Ovary (tissue), 10 donors: ENCODE measurements at places on chromosomes 3 and 15.

GRCh38 chr3:14019459-14019858 lies 105.2 kb downstream of the CHCHD4 start:
- DNase-seq: no peak
- no peaks in the 10 kb centered on the region for H3K4me1 ChIP-seq
- H3K27me3 ChIP-seq: no peaks in the 10 kb centered on the region
- no peaks in the 10 kb centered on the region for H3K36me3 ChIP-seq
- H3K4me3 ChIP-seq: no peak overlapping the region

DNA sequence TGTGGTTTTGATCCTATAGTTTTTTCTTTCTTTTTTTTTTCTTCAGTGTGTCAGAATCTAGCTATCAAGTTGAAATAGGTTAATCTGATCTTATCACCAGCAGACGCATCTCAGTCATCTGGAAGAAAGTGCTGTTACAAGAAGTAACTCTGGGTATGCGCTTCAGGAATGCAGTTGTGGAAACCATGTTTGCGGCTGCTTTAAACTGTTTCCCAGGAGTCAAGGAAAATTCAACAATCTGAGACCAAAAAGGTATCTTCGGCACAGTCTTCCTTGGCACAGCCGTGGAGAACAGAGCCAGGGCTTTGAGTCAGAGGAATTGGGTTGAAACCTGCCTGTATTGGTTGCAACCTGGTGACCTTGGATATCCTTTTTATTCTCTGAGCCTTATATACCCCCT lies 59.9 kb downstream of the CD47 start:
- no peaks in the 10 kb centered on the region for H3K27me3 ChIP-seq
- no peak for DNase-seq
- no peaks in the 10 kb centered on the region for H3K4me1 ChIP-seq
- H3K27ac ChIP-seq: no peak overlapping the region
- no peak overlapping the region for H3K4me3 ChIP-seq

- no peak for DNase-seq
- H3K4me3 ChIP-seq: no peak overlapping the region
- no peaks in the 10 kb centered on the region for H3K4me1 ChIP-seq
- no peaks in the 10 kb centered on the region for H3K27me3 ChIP-seq
These were observed 29.0 kb downstream of the AMOTL2 start for GRCh38 chr3:134345202-134345601.

- H3K36me3 ChIP-seq: no peaks in the 10 kb centered on the region
- H3K4me1 ChIP-seq: no peaks in the 10 kb centered on the region
- H3K4me3 ChIP-seq: no peak overlapping the region
- no peak for DNase-seq
- no peaks in the 10 kb centered on the region for H3K27me3 ChIP-seq
These were observed 88.7 kb downstream of the GABRG3 start for GRCh38 chr15:27059610-27060202.
